ENCODE measurements at places on chromosomes 12 and 14.

- DNase-seq = no peak
Observed at GRCh38 chr14:97625477-97625876, 828.3 kb downstream of the VRK1 start.

DNA sequence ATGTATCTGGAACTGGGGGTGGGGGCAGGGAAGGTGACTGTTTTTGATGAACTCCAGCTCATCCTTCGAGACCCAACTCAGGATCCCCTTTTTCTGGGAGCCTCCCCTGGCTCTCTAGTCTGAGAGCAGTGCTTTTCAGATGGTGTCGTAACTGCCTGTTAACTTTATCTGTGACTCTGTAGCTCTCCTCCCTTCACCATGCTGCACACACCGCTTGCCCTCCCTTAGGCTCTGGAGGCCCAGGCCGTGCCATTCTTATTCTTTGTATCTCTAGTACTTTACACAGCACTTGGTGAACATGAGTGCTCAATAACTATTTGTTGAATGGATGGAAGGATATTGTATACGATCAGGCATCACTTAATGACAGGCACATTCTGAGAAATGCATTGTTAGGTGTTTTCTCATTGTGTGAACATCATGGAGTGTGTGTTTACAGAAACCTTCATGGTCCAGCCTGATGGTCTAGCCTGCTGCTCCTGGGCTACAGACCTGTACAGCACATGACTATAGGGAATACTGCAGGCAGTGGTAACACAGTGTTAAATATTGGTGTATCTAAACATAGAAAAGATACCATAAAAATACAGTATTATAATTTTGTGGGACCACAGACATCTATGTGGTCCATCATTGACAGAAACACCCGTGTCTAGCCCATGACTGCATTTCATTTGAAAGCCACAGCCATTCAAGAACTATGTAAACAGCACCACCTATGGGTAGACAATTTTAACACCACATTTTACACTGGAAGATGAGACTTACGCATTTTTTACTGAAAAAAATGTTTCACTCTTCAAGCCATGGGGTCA, 91.8 kb downstream of the EML1 start:
- no peak for DNase-seq

GRCh38 chr14:93792391-93792790, 4.1 kb upstream of the PRIMA1 start:
- peak; percentile 12 for DNase-seq

DNA sequence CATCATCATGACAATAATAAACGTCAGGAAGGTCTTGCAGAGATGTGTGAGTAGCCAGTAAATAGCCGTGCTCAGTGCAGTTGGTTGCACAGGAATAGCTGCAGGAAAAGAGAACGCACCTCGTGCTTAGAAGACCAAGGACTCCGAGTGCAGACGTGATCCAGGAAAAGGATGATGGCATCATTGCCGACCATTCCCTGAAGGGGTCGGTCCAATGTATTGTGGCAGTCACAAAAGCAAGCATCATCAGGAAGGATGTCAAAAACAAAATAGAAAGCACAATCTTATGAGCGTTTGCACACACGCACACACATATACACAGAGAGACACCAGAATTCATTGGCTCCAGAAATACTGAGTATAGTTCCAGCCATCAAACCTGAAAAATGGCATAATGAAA, 12.8 kb downstream of the DUSP6 start:
- no peak for DNase-seq

DNA sequence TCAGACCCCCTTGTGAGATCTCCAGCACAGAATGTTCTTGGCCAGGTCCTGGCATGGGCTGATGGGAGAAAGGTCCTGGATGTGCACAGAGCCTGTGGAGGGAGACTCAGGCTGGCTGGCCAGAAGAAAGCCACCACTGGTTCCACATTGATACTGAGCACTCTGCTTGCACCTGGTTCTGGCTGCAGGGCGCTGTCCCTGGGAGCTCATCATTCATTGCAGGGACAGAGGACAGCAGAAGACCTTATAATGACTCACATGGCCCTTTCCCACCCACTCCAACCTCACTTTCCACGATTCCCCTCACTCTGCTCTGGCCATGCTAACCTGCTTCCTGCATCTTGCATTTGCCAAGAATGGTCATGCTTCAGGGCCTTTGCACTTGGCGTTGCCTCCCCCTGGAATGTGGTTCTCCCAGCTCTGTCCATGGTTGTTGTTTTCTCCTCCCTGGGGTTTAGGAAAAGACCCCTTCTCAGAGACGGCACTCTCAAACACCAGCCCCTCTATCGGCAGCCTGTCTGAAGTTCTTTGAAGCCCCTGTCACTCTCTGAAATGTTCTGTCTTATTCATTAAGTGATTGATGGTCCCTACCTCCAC, 10.3 kb downstream of the KRT7 start:
- no peak for DNase-seq

- DNase-seq = no peak
Observed at GRCh38 chr14:53716578-53716977, 240.0 kb downstream of the BMP4 start.

- no peak for DNase-seq
Observed at GRCh38 chr12:103852498-103852997, 11.5 kb upstream of the NT5DC3 start.

GRCh38 chr12:107081778-107082177, 11.6 kb downstream of the CRY1 start:
- DNase-seq = no peak

- no peak for DNase-seq
Observed at GRCh38 chr14:76669770-76670169, 91.5 kb upstream of the VASH1 start.

DNA sequence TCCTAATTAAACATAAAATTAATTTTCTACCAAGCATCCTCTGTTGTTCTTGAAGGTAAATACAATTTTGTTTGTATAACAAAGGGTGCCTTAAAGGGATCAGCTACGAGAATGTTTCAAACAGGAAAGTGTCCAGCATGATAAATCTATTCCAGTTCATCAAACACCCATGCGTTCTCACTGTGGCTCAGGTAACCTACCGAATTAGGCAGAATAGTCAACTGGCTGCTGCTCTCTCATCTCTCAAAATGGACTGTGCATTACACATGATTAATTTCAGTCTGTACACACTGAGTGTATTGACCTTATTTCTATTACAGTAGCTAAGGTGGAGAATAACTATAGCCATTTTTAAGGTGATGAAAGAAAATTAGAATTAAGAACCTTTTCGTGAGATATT, 127.5 kb upstream of the RMST start:
- DNase-seq = no peak

DNA sequence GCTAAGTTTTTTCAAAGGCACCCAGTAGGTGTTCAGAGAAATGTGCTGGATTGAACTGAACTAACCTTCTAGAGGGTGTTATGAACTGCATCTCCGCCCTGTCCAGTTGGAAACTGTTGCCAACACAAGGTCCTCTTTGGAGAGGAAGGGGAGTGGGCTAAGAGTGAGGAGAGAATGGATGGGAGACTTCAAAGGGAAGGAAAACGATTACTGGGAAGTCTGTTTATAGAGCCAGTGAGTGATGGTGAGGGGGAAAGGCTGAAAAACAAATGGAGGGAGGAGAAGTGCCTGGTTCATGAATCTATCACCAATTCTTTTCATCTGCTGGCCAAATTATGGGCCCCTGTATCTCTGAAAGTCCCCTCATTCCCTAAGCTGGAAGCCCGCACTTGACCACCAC, 86.0 kb upstream of the TBX5 start:
- no peak for DNase-seq

GRCh38 chr12:29792853-29793252, 9.1 kb upstream of the TMTC1 start:
- no peak for DNase-seq

DNA sequence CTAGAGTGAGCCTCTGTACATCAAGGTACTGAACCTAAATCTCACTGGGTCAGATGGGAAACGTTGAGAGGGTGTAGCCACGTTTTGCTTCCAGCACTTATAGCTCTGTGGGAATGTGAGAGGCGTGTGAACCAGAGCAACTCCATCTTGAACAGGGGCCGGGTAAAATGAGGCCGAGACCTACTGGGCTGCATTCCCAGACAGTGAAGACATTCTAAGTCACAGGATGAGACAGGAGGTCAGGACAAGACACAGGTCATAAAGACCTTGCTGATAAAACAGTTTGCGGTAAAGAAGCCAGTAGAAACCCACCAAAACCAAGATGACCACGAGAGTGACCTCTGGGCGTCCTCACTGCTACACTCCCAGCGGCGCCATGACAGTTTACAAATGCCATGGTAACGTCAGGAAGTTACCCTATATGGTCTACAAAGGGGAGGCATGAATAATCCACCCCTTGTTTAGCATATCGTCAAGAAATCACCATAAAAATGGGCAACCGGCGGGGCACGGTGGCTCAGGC, 63.4 kb upstream of the NCOR2 start:
- DNase-seq = no peak

- no peak for DNase-seq
Observed at GRCh38 chr12:121774968-121775474, 18.5 kb downstream of the RHOF start.

- peak; percentile 29 for DNase-seq
Observed at GRCh38 chr14:102525219-102525928, 15.8 kb upstream of the ANKRD9 start.

GRCh38 chr14:76939015-76939742, 89.3 kb downstream of the IRF2BPL start:
- no peak for DNase-seq

- DNase-seq = no peak
Observed at GRCh38 chr14:73728717-73729330, 14.6 kb upstream of the PNMA1 start.

- DNase-seq = no peak
Observed at GRCh38 chr14:27506272-27506671, 908.4 kb upstream of the NOVA1 start.

DNA sequence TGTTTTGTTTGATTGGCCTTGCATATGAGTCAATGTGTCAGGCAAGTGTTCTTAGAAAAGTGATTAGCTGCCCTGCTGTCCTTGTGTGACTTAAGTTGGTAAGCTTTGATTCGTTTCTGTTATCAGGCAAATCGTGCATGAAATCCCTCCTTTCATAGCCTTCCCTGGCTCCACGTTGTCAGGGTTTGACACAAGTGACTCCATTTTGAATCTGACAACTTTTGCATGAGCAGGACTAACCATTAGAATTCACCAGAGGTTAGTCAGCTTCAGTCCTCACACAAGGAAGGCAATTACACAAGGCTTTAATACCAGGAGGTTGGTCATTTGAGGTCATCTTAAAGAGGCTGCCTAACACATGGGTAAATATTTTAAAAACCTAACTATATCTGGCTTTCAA, 68.2 kb downstream of the GPATCH2L start:
- DNase-seq = no peak

GRCh38 chr12:64992116-64992515, 129.0 kb downstream of the WIF1 start:
- no peak for DNase-seq

- DNase-seq = no peak
Observed at GRCh38 chr12:105384916-105385535, 54.5 kb downstream of the C12orf75 start.

DNA sequence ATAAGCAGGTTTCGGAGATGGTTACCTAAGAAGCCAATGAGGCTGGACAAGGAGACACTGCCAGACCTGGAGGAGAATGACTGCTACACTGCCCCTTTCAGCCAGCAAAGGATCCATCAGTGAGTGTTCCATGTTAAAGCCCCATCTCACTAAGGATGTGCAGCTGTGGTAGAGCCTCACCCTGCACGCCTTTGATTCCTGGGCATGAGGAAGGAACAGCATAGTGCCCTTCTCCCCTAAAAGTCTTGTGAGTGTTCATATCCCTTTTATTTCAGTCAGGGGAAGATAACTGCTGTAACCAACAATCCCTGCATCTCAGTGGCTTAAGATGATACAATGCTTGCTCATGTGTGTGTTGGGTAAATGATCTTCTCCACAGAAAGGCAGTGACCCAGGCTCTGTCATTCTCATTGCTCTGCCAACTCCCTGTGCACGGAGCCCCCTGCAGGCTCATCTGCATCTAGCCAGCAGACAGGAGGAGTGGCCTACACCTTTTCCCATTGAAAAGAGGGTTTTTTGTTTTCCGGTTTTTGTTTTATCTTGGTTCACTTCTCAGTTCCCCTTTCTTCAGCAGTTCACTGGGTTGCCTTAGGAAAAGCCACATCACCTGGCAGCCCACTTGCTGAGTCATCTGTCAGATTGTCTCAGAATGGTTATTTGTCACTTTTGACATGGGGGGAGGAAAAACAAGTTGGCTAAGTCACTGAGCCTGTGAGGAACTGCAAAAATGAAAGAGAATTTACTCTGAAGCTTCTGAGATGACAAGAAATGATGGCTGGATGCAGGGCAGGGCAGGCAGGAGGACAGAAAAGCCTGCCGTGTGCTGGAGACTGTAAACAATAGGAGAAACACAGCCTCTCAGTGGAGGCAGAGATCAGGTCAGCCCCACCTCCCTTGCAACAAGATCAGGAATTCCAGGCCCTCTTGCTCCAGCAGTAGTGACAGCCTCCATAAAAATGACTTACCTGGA, 193.3 kb downstream of the ANO4 start:
- no peak for DNase-seq

GRCh38 chr12:113432986-113433385, 10.8 kb downstream of the SDSL start:
- no peak for DNase-seq

- DNase-seq = peak; percentile 65
Observed at GRCh38 chr12:116455540-116456329, 103.4 kb upstream of the MAP1LC3B2 start.

- no peak for DNase-seq
Observed at GRCh38 chr12:61521258-61521657, 738.9 kb upstream of the USP15 start.

DNA sequence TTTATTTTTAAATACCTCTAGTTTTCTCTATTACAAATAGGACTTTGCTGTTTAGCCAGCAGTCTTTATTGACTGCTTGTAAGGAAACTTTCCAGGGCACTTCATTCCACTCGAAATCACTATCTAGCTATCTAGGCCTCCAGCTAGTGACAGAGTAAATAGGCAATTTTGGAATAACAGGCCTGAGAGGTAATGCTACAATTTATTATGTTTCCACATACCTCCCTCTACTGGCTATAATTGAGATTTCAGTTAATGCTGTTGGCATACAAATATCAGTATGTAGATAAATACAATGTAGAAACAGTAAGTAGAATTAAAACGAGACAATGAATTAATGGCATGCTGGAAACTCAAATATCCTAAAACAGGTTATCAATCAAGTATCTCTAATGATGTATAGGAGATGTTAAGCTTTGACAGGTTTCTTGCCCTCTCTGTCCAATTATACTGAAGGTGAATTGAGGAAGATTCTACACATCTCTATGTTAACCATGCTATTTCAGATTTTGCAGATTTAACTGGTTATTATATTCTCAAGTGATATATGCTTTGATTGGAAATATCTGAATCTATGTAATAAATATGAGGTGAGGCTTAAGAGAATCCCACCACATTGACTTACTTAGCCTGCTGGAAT, 7.2 kb downstream of the DTD2 start:
- no peak for DNase-seq

- DNase-seq = no peak
Observed at GRCh38 chr12:120639771-120640721, at the start of gene CABP1. Gene CABP1, plus strand, starts transcription at chr12:120640626. Its CDS starts 60 bp downstream, at chr12:120640686.

GRCh38 chr14:100296106-100296651, 10.1 kb downstream of the SLC25A29 start:
- DNase-seq = no peak

- DNase-seq = no peak
Observed at GRCh38 chr14:63833728-63834127, 19.1 kb upstream of the SYNE2 start.

- no peak for DNase-seq
Observed at GRCh38 chr14:93317875-93318807, 14.7 kb downstream of the BTBD7 start.
